ENCODE measurements at places on chromosomes 16 and 17.

DNA sequence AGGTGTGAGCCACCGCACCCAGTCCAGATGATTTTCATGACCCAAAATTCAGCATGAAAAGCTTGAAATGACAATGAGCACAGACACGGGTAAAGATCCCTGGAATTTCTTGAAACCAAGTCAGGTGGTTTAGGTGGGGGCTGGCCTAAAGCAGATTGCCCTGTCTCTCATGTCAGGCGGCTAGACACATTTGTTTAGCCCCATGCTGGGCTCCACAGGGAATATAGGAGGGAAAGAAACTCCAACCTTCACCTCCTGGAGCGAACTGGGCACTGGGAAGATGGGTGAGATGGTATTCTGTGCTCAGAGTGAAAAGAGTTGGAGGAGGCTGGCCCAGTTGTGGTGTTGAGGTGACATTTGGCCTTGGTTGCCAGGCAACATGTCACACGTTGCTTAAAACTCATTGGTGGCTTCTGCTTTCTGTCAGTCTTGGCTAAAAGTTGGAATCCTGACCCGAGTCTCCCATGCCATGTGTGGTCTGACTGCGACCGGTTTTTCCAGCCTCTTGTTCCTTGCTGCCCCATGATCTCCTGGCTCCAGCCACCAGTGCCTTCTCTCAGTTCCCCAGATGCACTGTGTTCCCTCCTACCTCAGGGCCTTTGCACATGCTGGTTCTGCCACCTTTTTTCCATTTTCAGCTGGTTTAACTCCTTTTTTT lies 113.7 kb downstream of the ABCC6 start:
- DNase-seq = no peak

GRCh38 chr16:75064403-75065148 lies 52.0 kb downstream of the LDHD start:
- DNase-seq = no peak

DNA sequence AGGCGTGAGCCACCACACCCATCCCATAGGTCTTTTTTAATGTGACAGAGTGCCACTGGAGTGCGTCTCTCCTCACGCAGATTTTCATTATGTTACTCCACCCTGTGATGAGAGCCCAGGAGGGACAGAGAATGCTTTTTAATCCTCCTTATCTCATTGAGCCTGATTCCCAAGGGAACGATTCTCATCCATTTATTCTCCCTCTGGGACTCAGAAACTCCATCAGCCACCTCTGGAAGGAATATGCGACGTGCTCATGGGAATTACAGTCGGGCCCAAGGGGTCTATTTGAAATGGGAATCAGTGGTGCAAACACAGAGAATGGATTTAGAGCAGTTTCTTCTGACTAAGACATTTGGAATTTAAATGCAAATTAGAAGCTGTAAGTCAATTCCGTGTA lies 155.9 kb upstream of the HSBP1 start:
- DNase-seq = no peak

DNA sequence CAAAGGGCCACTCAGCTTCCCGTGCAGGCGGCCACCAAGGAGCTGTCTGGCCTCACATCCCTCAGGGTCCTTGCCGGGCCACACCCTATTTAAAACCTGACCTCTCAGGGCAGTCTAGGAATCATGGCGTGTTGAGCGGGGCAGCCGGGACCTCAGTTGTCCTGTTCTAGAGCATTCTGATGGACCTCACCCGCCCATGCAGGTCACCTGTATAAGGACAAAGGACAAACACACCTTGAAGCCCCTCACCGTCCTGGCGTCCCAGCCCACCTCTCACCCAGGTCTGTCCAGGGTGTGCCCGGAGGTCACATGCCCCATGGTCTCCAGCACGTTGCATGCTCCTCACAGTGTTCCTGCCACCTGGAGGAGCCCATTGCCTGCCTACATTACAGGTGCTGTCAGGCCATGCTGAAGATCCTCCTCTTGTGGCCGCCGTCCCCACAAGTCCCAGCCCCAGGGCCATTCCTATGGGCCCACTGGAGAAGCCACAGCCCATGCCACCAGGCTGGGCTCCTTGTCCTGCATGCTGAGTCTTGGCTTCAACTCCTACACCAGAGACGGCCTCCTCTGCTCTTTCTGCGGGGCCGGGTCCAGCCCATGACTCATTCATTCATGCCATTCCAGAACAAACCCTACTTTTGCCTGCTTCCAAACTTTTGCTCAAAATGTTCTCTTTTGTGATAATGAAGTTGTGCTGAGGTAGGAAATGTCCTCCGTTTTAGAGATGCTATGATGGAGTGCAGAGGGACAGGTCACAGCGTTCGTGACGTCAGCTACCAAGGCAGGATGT lies 46.3 kb downstream of the PEMT start:
- no peak for DNase-seq

GRCh38 chr17:75764417-75764710 lies 628 bp downstream of the GALK1 start:
- no peak for DNase-seq

GRCh38 chr17:78458736-78459335 lies 80.4 kb downstream of the PGS1 start:
- DNase-seq = no peak

DNA sequence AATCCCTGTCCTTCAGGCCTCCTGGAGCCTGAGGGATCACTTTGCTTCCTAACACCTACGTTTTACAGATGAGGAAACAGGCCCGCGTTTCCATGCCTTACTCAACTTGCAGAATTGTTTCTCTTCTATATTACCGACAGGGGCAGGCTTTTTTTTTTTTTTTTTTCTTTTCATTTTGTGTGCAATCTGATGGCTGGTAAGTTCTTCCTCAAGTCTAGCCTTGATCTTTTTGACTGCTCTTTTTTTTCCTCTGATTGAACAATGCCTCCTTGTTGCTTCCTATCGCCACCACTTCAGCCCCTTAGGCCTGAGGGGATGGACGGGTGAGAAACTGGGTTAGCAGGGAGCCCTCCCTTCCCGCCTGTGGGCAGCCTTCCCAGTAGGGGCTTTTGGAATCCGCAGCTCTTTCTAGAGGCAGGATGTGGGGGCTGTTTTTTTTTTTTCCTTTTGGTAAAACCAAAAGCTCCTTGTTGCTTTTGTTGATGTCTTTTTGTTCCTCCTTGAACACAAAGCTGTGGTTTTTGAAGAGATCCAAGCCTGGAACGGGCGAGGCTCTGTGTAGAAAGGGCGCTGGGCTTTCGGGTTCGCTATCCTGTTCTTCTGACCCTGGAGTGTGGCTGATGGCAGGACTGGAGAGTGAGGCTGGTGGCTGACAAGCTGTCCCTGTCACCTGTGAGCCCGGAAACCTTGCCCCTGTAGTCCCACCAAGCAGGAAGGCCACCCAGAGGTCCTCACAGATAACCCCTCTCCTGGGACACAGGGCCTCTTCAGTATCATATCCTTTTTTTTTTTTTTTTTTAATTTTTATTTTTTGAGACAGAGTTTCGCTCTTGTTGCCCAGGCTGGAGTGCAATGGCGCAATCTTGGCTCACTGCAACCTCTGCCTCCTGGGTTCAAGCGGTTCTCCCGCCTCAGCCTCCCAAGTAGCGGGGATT lies 14.0 kb downstream of the LASP1 start:
- DNase-seq = no peak

DNA sequence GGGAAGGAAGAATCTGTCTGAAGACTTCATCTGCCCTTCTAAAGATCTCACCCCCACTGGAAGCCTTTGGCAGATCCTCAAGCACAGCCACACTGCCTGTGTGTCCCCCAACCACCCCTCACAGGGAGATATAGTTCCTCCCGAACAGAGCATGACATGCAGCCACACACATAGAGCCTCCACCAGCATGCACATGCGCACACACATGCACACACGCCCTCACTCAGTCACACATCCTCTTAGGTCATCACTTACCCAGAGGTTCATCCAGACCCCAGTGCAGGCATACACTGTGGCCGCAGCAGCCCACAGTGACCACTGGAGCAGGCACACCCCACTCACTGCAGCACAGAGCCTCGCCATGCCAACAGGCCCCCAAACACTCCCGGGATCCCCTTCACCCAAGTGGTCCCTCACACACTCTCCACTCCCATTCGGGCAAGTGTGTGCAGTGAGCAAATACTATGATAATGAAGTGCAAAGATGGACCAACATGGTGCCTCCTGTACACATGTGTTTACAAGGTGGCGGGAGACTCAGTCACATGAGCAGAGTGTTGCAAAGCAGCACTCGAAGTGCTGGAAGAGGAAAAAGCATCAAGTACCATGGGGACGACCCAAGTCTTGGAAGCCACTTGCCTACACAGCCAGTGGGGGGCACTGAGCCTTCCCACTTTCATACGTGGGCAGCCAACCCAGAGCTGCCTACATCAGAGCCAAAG lies 17.0 kb upstream of the SP6 start:
- DNase-seq = no peak

GRCh38 chr17:27904534-27905446 lies 11.6 kb upstream of the LYRM9 start:
- DNase-seq = no peak

- no peak for DNase-seq
Measured at GRCh38 chr17:51319186-51319585, 58.8 kb downstream of the UTP18 start.

GRCh38 chr16:66925322-66925840 lies at the start of gene RRAD:
Gene RRAD, minus strand, starts transcription at chr16:66925535. Its CDS starts 356 bp downstream, at chr16:66925179.
- DNase-seq = no peak

DNA sequence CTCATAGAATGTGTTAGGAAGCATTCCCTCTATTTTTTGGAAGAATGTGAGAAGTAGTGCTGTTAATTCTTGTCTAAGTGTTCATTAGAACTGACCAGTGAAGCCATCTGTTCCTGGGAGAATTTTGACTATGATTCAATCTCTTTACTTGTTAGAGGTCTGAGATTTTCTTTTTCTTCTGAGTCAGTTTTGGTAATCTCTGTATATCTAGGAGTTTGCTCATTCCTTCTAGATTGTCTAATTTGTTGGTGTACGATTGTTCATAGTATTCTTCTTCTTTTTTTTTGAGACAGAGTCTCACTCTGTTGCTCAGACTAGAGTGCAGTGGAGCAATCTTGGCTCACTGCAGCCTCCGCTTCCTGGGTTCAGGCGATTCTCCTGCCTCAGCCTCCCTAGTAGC lies 20.4 kb downstream of the NFATC3 start:
- no peak for DNase-seq

GRCh38 chr17:59830007-59830630 lies 62.6 kb downstream of the TUBD1 start:
- DNase-seq = no peak

- no peak for DNase-seq
Measured at GRCh38 chr16:57471852-57472664, 9.6 kb downstream of the POLR2C start.

All from AG04449 (cell line).